Hypothalamus (tissue), 51 donors: ENCODE measurements at places on chromosomes 11 and 22.
A peak's percentile ranks its signal among the peaks of the same experiment; 100 is the strongest.

DNA sequence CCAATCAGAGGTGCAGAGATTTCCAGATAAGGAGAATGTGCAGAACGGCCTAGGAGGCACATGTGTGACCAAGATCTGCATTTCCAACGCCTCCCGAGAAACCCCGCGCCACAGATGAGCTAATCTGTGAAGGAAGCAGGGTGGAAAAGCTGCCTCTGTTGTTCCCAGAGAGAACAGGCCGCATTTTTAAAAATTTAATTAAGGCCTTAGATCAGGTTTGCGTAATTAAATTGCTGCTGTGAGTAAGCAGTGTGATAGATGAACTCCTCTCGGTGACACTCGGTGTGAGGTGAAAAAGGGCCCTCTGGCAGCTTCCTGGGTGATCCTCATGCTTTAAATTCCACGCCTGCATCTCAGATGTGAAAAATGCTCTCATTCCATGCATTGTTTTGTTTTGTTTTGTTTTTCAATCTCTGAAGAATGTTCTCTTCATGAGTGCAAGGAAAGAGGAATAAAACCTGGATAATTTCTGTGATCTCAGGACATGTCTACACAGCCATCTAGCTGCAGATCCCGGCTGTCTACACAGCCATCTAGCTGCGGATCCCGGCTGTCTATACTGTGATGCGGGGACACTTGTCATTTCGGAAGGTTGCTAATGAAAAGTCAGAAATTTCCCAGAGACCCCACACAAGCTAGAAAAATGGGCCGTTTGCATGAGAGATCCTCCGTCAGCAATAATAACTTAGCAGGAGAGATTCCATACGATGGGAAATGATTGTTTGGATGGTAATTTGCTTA, 1398.9 kb downstream of the BRD1 start:
- no peak for DNase-seq

DNA sequence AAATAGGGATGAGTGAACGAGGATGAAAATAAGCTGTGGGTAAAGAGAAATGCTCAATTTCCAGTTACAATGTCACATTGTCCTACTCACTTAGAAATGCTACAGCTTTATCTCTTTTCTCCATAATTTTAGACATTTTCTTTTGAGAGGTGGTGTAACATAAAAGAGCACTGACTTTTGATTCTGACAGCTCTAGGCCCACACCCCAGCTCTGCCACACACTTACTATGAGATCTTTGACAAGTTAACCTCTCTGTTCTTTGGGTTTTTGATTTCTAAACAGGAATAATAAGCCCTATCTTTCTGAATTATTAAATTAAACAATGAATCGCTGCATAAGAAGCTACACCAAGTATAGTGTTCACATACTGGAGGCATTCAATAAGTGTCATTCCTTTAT, 228.3 kb upstream of the PITPNB start:
- no peak for DNase-seq

DNA sequence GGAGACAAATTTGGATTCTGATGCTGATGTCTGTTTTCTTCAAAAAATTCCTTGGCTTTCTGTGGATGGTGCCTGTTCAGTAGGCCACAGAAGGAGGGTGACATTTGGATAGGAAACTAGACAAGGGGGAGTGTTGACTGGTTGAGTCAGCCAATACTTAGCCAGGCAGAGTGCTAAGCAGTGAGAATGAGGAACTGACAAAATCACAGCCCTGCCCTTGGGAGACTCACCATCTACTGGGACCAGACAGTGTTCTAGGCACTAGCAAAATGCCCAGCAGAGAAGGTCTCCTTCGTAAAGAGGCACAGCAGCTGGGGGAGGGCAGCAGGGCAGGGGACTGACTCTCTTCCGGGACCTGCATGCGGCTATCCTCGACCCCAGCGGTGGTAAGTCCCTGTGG, 190.2 kb downstream of the DSCAML1 start:
- no peak for DNase-seq

DNA sequence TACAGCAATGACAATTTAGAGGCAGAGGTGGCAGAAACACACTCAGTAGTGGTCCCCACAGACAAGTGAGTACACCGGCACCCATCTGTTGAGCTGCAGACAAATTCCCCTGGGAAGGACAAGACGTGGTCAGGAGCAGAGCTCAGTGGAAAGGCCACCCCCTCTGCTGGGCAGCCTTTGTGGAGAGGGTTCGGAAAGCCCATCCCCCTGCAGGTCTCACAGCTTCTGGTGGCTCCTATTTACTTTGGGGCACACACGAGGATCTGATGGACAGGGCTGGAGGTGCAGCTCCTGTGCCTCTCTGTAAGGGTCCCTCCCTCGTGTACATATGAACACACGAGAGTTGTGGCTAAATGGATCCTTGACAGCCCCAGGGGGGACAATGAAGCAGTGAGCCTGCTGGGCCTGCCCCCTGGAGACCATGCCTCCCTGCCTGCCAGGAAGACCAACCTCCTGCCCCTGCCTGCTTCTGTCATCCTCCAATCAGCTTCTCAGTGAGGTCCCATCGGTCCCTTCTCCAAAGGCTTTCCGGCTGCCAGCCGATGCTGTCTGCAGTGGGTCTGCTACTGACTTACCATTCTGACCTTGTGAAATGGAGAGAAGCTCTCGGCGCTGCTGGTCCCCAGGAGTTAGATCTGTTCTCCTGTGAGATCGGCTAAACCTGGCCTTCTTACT, 161.5 kb downstream of the CACNA1I start:
- no peak for DNase-seq

DNA sequence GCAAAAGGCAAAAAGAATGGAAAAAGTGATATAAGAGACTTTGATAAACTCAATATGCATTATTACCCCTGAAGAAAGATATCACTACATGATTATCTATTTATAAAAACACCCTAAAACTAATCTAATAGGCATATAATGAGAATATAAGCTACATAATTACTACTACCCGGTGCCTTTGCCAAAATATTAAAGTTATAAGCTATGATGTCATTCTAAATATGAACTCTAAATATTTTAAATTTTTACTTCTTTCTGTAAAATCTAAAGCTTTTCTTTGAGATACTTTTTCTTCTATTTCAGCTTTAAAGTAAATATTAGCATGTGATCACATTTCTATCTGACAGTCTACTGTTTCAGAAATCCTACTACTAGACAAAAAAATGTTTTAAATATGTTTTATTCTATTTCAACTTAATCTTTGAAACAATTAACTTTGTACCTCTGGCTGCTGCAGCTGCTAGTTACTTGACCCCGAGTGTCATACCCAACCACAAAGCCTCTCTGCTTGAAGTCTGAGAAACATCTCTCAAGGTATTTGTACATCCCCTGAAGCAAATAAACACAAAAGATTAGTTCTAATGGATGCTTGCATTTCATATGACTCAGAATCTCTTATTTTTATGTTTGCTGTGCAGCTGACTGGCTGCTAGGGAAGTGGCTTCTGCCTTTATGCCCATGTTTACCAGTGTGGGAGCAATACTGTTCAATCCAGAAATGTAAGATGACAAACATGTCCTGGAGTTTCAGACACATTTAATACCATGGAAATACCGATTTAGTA, 26.8 kb downstream of the PGM2L1 start:
- no peak for DNase-seq

DNA sequence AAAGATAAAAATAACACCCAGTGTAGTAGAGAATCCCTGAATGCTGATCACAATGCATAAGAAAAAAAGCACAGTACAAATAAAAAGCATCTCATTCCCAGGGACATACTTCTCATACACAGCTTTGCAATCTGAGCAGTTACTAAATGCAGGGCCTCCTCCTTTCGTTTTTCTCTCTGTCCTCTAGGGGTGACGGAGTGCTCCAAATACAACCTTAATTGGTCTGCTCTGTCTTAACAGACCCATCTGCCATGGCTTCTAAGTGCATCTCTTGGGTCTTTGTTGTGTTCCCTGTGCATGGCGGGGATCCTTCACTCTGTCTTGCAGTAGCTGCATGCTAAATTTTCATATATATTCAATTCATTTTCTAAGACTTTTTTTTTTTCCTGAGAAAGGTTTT, 1114.2 kb upstream of the RAG2 start:
- no peak for DNase-seq

DNA sequence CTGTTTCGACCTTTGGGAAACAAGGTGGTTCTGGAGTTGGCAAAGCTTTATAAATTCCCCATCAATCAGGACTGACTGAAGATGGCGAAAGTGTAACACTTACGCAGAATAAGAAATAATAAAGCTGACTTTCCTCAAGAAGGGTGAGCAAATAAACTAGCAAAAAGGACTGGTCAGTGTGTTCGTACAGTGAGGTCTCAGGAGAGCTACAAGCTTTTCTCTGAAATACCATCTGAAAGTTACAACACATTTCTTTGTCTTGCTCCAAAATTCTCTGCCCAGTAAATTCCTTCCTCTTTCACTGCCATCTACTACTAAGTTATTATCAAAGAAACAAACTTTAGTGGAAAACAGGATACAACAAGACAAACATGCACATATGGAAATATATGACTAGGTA, 13.4 kb downstream of the PITPNB start:
- DNase-seq: no peak

DNA sequence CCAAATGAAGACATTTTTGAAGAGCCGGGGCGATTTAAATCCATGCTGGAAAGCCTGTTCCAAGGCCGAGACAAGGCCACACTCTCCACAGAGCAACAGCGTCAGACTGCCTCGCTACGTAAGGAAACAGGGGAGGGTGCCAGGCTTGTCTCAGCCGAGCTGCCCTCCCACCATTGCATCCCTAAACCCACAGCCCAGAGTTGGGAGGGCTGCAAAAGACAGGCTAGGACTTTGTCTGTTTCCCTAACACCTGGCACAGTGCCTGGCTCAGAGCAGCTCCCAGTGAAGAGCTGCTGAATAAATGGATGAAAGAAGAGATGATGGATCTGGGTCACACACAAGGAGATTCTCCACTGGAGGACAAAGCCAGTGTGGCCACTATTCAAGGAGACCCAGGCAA, 51.3 kb upstream of the SCUBE2 start:
- peak; percentile 87 for DNase-seq

DNA sequence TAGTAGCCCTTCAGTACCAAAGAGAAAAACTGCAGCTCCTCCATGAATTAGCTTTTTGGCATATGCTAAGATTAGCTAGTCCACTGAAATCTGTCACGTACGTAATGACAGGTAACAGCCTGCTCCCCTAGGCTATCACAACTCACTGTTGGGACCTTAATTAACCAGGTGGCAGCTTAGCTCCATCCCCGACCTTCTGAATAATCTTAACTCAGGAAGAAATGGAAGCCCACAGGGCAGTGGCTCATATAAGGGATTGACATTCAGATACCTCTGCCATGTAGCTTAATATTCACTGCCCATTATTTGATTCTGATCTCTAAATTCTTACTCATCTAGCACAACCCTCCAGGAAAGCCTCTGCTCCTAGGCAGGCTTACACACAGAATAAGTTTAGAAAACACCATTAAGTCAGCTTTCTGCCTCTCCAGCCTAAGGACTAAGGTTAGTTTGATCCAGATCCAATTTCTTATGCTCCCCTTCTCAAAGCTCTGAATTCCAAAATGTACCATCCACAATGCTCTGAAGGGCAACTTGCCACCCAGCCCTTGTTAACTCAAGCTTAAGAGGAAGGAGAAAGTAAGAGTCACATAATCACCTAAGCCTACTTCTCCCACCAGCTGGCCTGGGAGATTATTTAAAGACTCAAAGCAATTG, 5.0 kb downstream of the HSPA8 start:
- no peak for DNase-seq

- no peak for DNase-seq
Measured at GRCh38 chr11:44223238-44223637, 86.7 kb downstream of the ALX4 start.

DNA sequence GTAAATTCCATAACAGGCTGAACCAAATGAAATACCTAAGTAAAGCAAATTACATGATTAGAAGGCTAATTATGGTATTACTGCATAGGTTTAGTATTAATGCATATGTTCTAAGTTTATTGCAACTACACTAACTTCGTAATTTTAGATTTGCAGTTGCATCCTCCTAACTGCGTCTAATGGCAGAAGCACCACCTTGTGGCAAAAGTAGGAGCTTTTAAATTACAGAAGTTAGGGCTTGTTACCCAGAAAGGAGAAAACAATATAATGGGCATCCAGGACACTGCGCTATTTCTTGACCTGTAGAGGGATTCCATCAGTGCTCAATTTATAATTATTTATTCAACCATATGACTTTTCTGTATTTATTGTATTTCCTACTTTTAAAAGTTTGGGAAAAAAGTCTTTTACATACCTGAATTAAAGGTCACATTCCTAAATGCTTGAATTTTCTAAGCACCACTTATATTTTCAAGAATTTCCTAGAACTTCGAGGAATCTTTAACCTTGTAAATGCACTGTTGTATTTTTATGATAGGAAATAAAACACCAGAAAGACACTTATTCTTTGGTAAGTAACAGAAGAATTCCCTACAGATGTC, 16.3 kb upstream of the GPR83 start:
- DNase-seq: no peak

- peak; percentile 22 for DNase-seq
Measured at GRCh38 chr22:42432020-42432596, at the start of gene NFAM1. Gene NFAM1 (minus strand): TSS chr22:42432403. CDS start chr22:42432357, 46 bp downstream.

- no peak for DNase-seq
Measured at GRCh38 chr22:47092896-47093311, 330.5 kb downstream of the TBC1D22A start.

- DNase-seq: no peak
Measured at GRCh38 chr11:8265681-8266241, 2.1 kb upstream of the LMO1 start.

DNA sequence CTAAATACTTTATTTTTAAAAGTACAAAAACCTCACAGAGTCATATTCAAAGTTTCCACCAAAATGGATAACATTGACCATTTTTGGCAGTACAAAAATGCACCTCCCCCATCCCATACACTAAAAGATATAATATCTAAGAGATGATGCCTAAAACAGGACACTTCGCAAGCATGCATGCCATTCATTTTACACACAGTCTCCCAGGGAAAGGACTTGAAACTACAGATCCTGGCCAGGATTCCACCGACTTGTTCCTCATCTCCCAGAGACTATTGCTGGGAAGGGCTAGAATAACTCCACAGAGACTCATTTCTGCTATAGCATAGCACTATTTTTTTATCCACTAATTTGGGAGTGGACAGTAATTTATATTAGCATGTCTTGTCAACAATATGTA, 81.7 kb downstream of the MTNR1B start:
- DNase-seq: no peak

DNA sequence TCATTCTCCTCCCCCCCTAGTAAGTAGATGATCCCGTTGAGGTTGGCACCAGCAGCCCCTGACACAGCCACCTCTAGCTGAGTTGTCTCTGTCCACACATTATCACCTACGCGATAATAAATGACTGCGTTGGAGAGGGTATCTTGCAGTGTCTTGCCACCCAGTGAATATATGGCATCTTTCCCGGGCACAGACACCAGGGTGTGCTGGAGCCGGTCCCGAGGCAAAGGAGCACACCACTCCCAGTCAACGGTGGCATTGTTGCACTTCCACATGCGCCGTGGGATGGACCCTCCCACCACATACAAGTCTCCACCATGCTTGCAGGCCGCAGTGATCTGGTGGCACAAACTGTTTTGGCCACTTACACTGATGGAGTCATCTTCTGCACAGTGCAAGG, 5.4 kb downstream of the KBTBD4 start:
- no peak for DNase-seq

DNA sequence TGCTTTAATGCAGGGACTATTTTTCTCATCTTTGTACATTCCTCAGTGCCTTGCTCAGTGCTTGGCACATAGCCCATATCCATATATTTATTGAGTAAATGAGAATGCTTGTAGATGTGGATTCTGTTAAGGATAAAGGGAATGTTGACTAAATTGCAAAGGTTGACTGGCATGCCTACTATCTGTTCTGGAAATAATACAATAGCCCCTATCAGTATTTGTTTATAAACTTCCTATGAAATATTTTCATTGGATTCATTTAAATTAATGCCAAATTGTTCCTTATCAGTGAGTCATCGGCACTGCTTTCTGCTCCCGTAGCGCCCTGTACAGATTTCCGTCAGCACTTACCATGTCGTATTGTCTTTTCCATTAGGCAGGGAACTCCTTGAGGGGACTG, 8.0 kb downstream of the RNF121 start:
- DNase-seq: no peak
